Activated naive CD4-positive, alpha-beta T cell treated with anti-CD3 and anti-CD28 coated beads for 36 hours (primary cell): ENCODE measurements at places on chromosomes 16 and 17. TPM values are rescaled to one million over a fixed set of nuclear protein-coding genes. Genes with fewer than 3 reads are reported as not detected.

- no peak for DNase-seq
These were observed 28.6 kb downstream of the CMTM4 start for GRCh38 chr16:66667944-66668343.

- DNase-seq, result no peak
These were observed 107.8 kb downstream of the MSI2 start for GRCh38 chr17:57363998-57364643.

DNA sequence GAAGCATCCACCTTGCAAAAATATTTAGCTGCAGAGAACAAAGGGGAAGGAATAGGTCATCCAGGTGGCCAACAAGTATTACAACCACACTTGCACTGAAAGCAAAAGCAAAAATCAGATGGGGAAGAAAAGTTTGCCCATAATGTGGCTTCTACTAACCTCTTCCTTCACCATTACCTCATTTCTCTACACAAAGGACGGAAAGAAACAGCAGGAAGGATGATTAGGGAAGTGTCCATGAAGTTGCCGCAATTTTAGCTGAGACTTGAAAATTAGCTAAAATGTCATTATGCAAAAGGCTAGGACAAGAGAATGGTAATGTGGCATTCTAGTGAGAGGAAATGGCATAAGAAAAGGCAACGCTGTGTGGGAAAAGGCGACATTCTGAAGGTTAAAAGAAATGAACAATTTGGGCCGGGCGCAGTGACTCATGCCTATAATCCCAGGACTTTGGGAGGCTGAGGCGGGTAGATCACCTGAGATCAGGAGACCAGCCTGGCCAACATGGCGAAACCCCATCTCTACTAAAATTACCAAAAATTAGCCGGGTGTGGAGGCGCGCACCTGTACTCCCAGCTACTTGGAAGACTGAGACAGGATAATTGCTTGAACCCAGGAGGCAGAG is 13.7 kb downstream of the KANSL1 start:
- no peak for DNase-seq

GRCh38 chr16:9929313-9929712 is 252.9 kb downstream of the GRIN2A start:
- DNase-seq, result no peak

DNA sequence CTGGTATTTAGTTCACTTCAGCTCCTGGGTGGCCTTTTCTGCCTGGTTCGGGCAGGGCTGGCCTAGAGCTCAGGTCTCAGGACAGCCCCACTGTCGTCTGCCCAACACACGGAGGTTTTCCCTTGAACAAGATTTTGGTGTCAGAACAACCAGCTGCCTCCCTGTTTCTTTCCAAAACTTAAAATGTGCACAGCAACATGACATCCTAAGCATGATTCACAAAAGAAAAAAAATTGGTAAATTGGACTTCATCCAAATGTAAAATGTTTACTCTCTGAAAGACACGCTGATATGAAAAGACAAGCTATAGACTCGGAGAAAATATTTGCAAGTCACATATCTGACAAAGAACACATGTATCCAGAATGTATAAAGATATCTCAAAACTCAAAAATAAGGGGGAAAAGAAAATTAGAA is 197.8 kb upstream of the CHMP6 start:
- no peak for DNase-seq

- DNase-seq, result no peak
These were observed 288.5 kb downstream of the C16orf95 start for GRCh38 chr16:87028481-87029320.

DNA sequence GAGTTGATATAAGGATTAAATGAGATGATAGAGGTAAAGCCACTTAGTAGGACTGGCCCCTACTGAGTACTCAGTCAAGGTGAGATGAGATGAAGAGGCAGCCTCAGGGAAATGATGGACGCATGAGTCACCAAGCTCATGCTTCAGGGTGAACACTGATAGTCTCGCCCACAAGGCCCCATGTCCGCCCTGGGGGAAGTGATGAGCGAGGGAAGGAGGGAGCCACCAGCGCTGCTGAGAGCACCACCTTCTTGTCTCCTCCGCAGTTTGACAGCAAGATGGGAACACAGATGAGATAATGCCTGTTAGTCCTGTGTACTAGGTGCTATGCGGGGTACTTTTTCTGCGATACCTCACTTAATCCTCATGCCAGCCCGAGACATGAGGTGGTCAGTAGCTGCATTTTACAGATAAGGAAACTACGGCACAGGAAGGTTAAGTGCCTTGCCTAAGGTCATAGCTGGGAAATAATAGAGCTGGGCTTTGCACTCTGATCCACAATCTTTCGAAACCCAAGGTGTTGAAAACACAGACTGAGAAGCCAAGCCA is 383.0 kb downstream of the CPPED1 start:
- DNase-seq, result no peak

- no peak for DNase-seq
These were observed 76.2 kb upstream of the DNAH17 start for GRCh38 chr17:78653382-78653781.

DNA sequence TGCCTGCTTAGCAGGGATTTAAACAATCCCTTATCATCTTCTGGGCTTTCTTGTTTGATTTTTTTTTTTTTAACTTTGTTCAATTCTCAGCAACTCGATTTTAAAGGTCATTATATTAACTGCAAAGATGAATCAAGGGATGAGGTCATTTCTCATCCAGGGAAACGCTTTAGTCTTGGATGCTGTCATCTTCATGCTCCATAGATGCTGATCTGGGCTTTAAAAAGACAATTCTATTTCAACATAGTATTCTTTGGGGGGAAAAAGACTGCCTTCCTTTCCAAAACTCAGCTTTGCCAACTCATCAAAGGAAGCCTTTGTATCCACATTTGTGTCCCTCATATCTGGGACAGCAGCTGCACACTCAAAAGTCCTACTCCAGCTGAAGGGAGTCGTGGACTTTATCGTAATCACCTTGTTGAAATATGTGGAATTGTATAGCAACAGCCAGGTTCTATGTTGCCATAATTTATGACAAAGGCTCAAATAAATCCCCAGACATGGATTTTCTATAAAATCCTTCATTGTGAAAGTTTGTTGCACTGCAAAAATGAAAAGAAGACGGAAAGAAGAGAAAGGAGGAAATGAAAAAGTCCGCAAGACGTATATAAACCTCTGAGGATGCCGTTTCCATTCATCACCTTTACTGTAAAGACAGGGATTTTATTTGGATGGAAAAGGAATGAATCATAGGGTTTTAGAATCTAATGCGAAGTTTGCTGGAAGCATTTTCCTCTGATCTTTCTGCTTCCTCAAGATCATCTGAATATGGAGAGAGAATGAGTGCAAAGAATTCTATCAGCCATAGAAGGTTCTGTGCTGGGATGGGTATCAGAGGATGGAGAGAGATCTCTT is 48.6 kb upstream of the XYLT1 start:
- DNase-seq, result no peak

GRCh38 chr17:72104863-72105234 is 16.0 kb upstream of the SOX9 start:
- DNase-seq, result no peak

DNA sequence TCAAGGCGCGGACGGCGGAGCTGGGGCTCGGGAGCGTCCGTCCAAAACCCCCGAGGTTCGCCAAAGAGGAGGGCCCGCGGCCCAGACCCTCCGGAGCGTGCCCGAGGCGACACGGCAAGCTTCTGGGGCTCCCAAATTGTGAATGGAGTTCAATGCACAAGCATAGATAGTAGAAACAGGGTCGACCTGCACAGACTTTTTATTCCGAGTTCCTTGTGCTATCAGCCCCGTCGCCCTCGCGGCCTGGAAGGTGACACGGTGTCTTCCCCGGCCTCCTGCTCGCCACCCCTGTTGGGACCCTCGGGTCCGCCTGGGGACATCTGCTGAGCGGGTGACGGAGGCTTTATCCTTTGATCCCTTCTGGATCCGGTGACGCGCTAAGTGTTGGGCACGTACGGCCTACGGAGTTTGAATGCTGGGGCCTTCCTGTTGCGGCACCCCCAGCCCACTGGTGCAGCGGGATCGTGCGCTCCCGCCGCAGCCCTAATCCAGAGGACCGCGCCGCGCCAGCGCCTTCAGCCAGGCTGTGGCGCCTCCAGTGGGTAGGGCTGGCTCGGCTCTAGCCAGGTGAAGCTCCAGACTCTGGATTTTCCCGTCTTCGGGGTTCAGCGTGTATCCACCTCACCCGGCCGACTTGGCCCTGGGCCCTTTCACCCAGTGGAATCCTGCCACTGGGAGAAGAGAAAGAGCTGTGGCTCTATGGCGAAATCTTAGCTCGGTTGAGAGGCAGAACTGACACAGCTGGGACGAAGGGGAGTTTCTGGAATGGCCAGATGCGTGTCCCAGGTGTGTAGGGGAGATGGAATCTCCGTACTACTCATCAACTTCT is 17.0 kb upstream of the NTN1 start:
- DNase-seq, result no peak

DNA sequence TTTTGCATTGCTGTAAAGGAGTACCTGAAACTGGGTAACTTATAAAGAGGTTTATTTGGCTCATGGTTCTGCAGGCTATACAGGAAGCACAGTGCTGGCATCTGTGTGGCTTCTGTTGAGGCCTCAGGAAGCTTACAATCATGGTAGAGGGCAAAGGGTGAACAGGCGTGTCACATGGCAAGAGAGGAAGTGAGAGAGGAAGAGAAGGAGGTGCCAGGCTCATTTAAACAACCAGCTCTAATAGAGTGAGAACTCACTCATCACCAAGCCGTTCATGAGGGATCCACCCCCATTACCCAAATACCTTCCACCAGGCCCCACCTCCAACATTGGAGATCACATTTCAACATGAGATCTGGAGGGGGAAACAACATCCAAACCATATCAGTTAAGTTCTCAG is 16.4 kb upstream of the CLEC19A start:
- no peak for DNase-seq

DNA sequence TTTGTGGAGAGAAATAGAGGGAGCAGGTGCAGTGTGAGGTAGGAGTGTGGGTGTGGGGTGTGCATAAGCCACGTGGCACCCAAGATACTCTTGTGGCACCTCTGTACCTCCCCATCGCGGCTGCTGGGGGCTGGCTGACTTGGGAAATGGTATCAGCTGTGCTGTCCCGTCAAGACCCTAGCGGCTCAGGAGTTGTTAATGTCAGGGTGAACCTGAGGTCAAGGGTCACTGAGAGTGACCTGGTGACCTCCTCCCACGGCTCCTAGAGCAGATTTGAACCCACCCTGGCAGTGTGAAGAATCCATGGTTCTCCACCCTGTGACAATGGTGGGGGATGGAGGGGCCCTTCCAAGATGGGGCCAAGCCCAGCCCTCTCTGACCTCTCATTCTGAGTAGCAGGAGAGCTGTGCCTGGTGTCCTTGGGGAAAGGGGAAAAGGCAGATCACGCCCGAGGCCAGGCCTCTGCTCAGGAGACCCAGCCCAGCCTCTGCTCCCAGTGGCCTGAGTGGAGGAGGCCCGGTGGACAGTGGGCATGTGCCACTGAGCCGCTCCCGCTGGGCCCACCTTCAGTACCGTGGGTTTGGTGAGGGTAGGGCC is 3.0 kb upstream of the WFIKKN2 start:
- no peak for DNase-seq

GRCh38 chr16:27506771-27507170 is 42.9 kb downstream of the GTF3C1 start:
- DNase-seq, result no peak

DNA sequence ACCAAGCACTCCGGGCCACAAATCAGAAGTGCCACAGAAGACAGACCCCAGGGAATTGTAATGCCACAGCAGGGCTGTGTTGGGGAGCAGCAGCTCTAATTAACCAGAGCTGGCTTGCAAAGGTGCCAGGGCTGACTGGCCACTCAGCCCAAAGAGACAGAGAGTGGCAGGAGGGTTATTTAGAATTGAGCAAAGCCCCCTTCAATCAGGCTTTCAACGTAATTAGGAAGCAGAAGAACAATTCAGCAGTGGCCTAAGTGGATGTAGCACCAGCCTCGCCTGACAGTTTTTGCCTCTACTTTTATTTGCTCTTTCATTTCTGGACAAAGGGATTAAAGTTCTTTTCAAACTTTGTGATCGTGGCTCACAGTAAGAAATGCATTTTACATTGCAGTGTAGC is 278.3 kb upstream of the IRX3 start:
- no peak for DNase-seq

DNA sequence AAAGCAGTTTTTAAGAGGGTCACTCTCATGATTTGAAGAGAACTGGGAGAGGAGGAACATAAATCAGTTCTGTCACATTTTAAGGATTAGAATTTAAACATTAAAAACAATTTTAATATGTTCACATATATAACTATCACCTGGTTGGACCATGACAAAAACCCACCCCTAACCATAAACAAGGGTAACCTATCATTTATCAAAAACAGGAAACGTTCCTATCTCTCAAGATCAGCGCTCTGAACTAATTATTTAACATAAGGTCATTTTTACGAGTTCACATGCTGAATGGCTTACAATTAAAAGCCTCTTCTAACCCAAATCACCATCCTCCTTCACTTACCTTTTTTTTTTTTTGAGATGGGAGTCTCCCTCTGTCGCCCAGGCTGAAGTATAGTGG is 45.0 kb downstream of the KANSL1 start:
- no peak for DNase-seq

GRCh38 chr17:45451131-45451530 is 18.5 kb upstream of the ARHGAP27 start:
- no peak for DNase-seq

DNA sequence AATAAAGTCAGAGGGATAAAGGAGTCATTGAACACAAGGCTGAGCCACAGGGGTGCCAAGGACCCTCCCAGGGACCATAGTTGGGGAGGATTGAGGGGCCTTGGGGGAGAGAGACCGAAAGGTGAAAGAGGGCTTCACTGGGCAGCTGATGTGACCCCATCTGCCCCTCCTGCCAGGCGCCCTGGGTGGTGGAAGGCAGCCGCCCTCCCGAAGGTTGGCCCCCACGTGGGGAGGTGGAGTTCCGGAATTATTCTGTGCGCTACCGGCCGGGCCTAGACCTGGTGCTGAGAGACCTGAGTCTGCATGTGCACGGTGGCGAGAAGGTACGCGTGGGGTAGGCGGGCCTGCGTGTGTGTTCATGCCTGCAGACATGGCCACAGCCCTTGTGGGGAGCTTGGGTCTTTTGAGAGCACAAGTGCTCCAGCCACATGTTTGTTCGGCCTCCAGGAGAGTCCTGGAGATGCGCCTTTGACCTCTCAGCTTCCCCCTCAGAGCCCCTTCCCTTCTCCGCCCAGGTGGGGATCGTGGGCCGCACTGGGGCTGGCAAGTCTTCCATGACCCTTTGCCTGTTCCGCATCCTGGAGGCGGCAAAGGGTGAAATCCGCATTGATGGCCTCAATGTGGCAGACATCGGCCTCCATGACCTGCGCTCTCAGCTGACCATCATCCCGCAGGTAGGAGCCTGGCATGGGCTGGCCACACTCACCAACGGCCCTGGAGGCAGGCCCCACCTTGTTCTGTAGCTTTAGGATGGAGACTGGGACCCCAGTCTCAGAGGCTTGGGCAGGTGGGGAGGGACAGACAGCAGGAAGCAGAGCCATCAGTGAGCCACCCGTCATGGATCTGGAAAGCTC is 24.1 kb downstream of the ANKRD40 start:
- DNase-seq, result no peak

- no peak for DNase-seq
These were observed 163.6 kb upstream of the C17orf78 start for GRCh38 chr17:37212179-37212578.

GRCh38 chr16:68475071-68475470 is 26.8 kb upstream of the SMPD3 start:
- no peak for DNase-seq

FOXC2 gene
- not detected for total RNA-seq

MT1H gene
- total RNA-seq, result 7.4 TPM

CLEC3A gene
- total RNA-seq, result not detected

CNGB1 gene
- not detected for total RNA-seq

ABCC12 gene
- not detected for total RNA-seq

ZFP3 gene
- total RNA-seq, result 0.62 TPM

KATNB1 gene
- 30.0 TPM for total RNA-seq

GP1BA gene
- not detected for total RNA-seq

OVCA2 gene
- 22.7 TPM for total RNA-seq

CSH2 gene
- not detected for total RNA-seq

SYT17 gene
- not detected for total RNA-seq
